ENCODE measurements at places on chromosomes 6 and 20. TPM values are rescaled to one million over a fixed set of nuclear protein-coding genes. Genes with fewer than 3 reads are reported as not detected.

DNA sequence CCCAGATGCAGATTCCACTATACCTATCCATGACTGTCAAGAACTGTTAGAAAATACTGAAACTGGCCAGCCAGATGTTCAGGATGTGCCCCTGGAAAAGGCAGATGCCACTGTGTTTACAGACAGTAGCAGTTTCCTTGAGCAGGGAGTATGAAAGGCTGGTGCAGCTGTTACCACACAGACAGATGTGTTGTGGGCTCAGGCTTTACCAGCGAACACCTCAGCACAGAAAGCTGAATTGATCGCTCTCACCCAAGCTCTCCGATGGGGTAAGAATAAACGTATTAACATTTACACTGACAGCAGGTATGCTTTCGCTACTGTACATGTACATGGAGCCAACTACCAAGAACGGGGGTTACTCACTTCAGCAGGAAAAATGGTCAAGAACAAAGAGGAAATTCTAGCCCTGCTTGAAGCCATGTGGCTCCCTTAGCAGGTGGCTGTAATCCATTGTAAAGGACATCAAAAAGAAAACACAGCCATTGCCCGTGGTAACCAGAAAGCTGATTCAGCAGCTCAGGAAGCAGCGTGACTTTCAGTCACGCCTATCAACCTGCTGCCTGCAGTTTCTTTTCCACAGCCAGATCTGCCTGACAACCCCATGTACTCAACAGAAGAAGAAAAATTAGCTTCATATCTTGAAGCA, 459.7 kb upstream of the HTR1E start:
- no peak for ATAC-seq

- no peak for ATAC-seq
Measured at GRCh38 chr6:79170959-79171358, 63.5 kb downstream of the HMGN3 start.

DNA sequence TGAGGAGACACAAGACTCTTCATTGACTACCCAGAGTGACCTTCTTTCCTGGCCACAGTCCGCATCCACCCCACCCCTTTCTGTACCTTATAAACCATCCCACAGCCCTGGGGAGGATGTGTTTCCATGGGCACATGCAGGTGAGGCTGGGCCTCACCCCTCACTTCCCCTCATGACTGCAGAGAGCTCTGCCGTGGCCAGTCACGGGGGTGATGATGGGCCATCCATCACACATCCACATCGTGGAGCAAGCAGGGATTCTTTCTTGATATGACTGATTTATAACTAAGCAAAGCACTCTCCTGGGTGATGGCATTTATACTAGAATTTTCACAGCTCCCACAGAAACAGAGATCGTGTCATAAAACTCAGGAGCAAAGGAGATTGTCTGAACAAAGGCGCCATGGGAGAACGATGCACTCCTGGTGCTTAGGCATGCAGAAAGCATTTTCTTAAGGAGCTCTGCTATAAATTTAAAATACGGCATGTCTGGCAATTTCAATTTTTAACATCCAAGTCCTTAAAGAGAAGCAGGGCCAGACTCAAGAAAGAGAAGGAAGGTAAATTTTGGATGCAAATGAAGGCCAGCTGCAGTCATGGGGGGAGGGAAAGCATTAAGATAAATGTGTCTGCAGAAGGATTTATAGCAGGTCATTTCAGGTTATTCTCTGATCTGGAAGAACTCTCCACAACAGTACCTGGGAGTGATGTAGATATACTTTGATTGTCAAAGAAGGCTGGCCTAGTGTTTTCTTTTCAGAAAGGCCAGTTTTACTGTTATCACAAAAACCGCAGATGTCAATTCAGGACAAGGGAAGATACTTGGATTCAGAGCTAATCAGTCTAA, 777.0 kb downstream of the C6orf118 start:
- no peak for ATAC-seq

GRCh38 chr6:37987559-37987958, 168.0 kb downstream of the ZFAND3 start:
- ATAC-seq: no peak

DNA sequence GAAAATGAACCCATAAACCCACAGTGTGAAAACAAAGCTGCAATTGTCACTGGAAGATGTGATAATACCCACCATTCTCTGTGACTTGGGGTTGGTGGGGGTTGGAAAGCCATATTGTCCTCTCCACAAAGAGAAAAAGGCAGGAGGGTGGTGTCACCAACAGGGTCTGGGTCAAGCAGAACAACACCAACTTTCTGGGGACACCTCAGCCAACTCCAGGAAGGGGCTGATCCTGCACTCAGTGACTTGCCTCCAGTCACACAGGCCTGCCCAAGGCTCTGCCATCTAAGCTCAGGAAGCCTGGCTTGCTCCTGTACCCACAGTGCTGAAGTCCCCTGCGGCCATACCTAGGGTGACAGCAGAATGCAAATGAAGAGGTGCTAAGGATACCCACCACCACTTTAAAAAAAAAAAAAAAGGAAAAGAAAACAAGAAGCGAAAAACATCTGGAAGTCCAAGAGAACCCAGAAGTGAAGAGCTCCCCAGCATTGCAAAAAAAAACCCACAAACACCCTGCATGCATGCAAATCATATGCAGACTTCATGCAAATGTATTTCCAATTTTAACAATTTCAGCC, 110.6 kb downstream of the PREX1 start:
- no peak for ATAC-seq

GRCh38 chr20:50579511-50579910, 69.3 kb downstream of the PTPN1 start:
- ATAC-seq: no peak

GRCh38 chr6:44496665-44497369, 109.3 kb downstream of the CDC5L start:
- ATAC-seq: no peak

DNA sequence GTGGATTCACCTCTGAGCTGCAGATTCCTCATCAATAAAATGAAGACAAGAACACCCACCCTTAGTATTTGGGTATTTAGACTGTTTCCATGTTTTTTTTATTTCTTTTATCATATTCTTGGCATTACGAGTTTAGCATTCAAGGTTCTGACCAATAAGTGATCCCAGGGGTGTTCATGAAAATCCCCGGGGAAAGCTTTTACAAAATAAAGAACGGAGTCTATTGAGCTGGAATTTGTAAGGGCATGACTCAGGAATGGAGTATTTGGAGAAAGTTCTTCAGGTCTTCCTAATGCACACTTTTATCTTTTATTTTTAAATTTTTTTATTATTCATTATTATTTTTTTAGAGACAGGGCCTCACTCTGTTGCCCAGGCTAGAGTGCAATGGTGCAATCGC, 19.4 kb upstream of the TOX2 start:
- ATAC-seq: no peak

DNA sequence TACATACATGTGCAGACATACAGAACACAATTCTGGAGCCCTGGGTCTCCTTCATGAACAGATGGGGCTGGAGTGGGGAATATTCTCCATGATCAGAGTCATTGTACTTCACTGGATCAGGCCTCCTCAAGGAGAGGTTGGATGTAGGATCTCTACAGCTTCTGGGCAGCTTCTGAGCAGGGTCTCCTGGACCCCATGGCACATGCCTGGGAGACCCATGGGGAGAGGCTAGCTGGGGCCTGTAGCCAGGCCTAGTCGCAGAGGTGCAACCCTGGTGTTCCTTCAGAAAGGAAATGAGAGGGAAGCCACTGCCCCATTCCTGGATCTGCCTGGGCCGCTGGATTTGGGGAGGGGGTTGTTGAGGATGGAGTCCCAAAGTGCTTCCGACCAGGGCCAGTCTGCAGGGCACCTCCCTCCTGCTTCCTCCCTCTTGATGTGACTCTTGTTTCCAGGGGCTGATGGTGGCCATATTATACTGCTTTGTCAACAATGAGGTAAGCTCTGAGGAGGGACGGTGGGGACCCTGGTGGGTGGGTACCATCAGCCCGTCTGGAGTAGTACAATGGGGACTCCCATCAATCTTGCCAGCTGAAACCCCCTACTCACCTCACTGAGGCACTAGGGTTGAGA, 31.8 kb downstream of the GLP1R start:
- ATAC-seq: no peak

DNA sequence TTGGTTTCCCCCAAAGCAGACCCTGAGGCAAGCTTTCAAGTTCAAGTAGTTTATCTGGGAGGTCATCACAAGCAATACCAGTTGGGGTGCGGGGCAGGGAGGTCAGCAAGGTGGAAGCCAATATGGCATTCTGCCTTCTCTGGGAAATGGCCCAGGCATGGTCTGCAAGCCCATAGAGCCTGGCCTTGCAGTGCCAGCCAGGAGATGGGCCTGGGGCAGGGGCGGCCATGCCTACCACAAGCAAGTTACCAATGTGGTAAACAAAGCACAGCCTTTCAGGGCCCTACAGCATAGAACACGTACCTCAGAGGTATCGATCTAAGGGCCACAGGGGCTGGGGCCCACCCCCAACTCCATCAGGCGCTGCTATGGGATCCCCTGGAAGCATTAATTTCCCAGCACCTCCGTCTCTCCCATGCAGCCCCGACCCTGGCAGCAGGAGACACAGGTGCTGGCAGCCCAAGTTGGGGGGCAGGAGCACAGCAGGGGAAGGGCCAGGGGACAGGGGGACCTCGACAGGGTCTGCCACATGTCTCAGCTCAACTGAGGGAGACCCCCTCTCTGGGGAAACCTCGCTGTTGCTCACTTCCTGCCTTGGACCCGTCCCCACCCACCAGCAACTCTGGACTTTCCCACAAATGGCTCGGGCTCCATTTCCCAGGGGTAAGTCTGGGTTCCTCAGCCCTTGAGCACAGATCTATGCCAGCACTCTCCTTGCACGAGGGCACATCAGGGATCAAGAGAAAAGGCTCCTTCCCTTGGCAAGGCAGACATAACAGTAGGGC, 369.0 kb downstream of the PREX1 start:
- no peak for ATAC-seq

DNA sequence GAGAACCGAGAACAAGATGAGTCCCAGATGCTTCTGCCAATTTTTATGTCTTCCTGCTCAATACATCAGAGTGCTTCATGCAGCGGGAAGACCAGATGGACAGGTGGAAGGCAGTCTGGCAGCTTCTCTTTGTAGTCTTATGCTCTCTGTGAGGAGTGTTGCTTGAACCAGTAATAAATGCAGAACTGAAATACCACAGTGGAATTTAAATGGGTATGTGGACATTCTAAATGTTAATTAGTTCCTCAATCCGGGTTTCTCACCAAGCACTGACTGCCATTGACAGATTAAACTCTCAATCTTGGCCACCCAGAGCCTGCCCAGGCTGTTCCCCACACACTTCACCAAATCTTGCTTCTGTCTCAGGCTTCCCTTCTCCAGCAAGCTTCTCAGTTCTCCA, 695.5 kb upstream of the CHD6 start:
- no peak for ATAC-seq

- no peak for ATAC-seq
Measured at GRCh38 chr6:71608646-71609045, 277.7 kb upstream of the RIMS1 start.

DNA sequence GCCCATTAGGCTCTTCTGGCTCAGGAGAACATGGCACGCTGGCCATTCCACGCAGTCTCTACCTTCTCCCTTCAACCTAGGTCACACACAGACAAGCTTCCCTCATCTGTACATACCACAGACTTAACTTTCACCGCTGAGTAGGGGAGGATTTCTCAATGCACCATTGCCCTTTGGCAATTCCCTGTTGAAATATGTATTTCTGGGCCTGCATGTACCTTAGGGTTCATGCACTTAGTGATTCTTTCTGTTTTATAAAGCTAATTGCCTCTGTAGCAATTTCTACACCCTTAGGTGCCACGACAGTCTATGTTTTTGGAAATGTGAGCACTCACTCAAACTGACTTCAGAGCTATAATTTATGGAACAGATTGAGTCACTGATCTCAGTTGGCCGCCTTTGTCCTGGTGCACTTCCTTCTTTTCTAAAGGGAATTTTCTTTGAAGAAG, 253.8 kb upstream of the PRDM1 start:
- peak; percentile 48 for ATAC-seq

DNA sequence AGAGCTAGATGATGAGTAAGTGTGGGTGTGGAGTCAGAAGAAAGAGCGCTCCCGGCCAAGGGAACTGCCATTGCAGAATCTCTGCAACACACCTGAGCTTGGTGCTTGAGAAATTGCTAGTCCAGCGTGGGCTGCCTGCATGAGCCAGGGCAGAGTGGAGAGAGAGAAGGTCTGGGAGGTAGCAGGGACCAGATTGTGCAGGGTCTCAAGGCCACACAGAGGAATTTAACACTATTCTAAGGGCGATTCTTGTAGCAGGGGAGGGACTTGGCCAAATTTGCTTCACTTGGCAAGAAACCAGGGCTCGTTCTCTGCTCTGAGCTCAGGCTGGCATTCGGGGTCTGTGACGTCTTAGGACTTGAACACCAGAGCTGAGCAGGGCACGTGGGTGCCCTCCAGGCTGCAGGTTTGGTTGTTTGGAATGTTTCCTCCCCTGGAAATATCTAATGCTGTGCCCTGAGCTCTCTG, 53.5 kb downstream of the BCAS4 start:
- peak; percentile 61 for ATAC-seq

The PNPLA1 gene
- not detected for total RNA-seq

The LIME1 gene
- total RNA-seq: 7.4 TPM

The ADGRF5 gene
- 36.3 TPM for total RNA-seq

The EPB41L2 gene
- 116 TPM for total RNA-seq

The CDK19 gene
- 23.2 TPM for total RNA-seq

Measured in gastroesophageal sphincter (tissue), 4 donors.